ENCODE measurements at places on chromosomes 4 and X.

DNA sequence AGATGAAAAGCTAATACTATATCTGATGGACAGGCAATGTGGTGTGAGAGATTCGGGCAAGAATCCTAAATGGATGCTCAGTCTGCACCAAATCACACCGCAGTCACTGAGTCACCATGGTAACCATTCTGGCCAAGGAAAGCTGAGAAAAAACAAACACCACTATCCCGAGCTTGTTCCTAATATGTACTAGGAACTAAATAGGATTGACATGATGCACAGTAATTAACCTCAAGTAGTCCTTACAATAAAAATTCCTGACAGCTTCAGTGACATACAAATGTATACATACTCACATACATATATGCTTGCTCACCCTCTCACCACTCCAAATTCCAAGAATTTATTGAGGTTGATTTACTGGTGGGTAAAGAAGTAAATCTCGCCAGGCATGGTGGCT, 1.1 kb upstream of the RAB40A start:
- DNase-seq, result no peak

- no peak for DNase-seq
These were observed 15.5 kb downstream of the CLDN22 start for GRCh38 chr4:183304538-183304937.

- no peak for DNase-seq
These were observed 124.2 kb upstream of the KCNIP4 start for GRCh38 chr4:22072726-22073125.

- no peak for DNase-seq
These were observed 117.8 kb upstream of the DKK2 start for GRCh38 chr4:107153956-107154355.
